H1 (cell line): ENCODE measurements at places on chromosomes 3 and 15.
A peak's percentile ranks its signal among the peaks of the same experiment; 100 is the strongest.

DNA sequence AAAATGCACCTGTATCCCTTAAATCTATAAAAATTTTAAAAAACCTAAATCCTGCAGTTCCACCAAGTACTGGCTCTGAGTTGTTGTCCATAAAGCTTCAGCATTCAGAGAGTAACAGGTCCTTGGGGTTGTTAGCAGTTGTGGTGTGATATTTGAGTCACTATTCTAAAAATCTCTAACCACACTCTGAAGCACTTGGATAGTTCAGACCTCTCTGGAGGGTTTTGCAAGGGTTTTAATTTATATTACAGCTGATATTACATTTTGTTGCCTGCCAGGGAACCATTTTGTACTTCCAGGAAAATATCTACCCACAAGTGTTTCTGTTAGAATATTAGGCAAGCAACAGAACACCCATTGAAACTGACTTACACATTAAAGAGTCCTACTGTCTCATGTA, 255.6 kb downstream of the TBL1XR1 start:
- no peaks in the 10 kb centered on the region for H3K36me3 ChIP-seq
- no peak overlapping the region for H3K27ac ChIP-seq
- no peaks in the 10 kb centered on the region for H3K27me3 ChIP-seq
- DNase-seq, result no peak

- no peaks in the 10 kb centered on the region for H3K27me3 ChIP-seq
- DNase-seq, result no peak
- no peak overlapping the region for H3K27ac ChIP-seq
- H3K4me3 ChIP-seq, result no peak overlapping the region
- no peaks in the 10 kb centered on the region for H3K4me1 ChIP-seq
Measured at GRCh38 chr3:963755-964154, 129.1 kb upstream of the CNTN6 start.

DNA sequence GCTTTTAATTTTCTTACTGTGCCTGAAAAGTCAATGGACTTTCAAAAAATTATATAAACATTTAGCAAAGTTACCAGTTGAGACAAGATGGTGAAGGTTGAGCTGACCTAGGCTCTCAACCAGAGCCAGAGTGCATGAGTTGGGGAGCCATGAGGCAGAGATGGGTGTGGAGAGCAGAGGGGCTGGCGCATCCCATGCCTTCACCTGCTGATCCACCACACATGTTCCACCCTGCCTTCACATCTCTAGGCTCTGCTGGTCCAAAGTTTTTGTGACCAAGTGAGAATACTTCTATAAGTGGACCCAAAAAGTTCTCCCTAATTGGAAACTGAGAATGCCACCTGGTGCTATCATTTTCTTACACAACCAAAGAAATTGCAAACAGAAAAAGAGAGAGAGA, 47.3 kb downstream of the CCR3 start:
- H3K4me1 ChIP-seq, result no peaks in the 10 kb centered on the region
- H3K27ac ChIP-seq, result no peak overlapping the region

DNA sequence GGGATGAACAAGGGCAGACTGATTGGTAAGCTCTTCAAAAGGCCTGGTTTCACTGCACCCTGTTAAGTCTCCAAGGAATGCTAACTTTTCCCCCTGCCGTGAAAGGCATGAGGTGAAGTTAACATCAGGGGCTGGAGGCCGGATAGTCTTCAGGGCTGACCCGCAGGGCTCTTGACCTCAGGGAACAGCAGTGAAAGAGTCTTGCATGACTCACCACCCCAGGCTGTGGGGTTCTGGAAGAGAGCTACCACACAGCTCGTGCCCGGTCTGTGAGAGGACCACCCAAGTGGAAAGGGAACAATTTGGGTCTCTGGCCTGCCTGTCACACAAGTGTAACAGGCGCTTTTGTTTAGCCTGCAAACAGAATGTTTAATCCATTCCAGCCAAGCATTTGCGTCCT, 504.9 kb downstream of the EDEM1 start:
- H3K27me3 ChIP-seq, result no peaks in the 10 kb centered on the region
- no peaks in the 10 kb centered on the region for H3K4me1 ChIP-seq
- DNase-seq, result no peak
- no peaks in the 10 kb centered on the region for H3K36me3 ChIP-seq
- no peak overlapping the region for H3K27ac ChIP-seq

DNA sequence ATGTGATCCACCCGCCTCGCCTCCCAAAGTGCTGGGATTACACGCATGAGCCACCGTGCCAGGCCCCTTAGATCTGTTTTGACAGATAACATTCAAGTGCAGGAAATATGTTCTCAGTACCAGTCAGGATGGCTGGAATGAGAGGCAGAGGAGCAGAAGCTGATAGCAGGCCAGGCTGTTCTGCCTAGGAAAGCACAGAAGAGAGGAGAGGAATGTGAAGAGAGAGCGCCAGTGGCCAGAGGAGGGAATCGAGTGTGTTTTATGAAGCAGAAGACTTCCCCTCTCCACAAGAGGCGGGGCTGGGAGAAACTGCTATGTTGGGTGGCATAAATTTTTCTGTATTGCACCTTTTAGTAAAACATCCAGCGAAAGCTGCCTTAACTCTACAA, 32.0 kb upstream of the RYK start:
- no peaks in the 10 kb centered on the region for H3K4me1 ChIP-seq
- no peak for DNase-seq
- H3K27me3 ChIP-seq, result no peaks in the 10 kb centered on the region
- no peaks in the 10 kb centered on the region for H3K36me3 ChIP-seq
- no peak overlapping the region for H3K27ac ChIP-seq
- no peak overlapping the region for H3K4me3 ChIP-seq

GRCh38 chr3:177195242-177195991, 1.9 kb downstream of the TBL1XR1 start:
- peak overlapping the region; percentile 97 for H3K27ac ChIP-seq
- H3K4me1 ChIP-seq, result peaks cover 18% of the 10 kb centered on the region; the same call in 1 of the 2 replicates
- no peaks in the 10 kb centered on the region for H3K36me3 ChIP-seq
- peak overlapping the region; percentile 98 for H3K4me3 ChIP-seq
- no peaks in the 10 kb centered on the region for H3K27me3 ChIP-seq

GRCh38 chr3:124699051-124699450, 31.2 kb upstream of the UMPS start:
- H3K27ac ChIP-seq, result no peak overlapping the region
- H3K27me3 ChIP-seq, result no peaks in the 10 kb centered on the region
- H3K36me3 ChIP-seq, result no peaks in the 10 kb centered on the region
- no peaks in the 10 kb centered on the region for H3K4me1 ChIP-seq
- no peak for DNase-seq

GRCh38 chr3:122488262-122488973, 26.3 kb downstream of the KPNA1 start:
- H3K4me3 ChIP-seq, result no peak overlapping the region
- no peaks in the 10 kb centered on the region for H3K27me3 ChIP-seq
- H3K4me1 ChIP-seq, result no peaks in the 10 kb centered on the region
- peaks cover 13% of the 10 kb centered on the region; the same call in 1 of the 2 replicates for H3K36me3 ChIP-seq
- no peak overlapping the region for H3K27ac ChIP-seq

GRCh38 chr3:64019879-64020278, 3.4 kb downstream of the PSMD6 start:
- no peak for DNase-seq
- no peak overlapping the region for H3K4me3 ChIP-seq
- peaks cover under 1% of the 10 kb centered on the region; the same call in 1 of the 2 replicates for H3K36me3 ChIP-seq
- H3K4me1 ChIP-seq, result peaks cover 4% of the 10 kb centered on the region; the same call in 1 of the 2 replicates
- no peaks in the 10 kb centered on the region for H3K27me3 ChIP-seq

GRCh38 chr15:49606594-49606993, 14.0 kb downstream of the FAM227B start:
- DNase-seq, result no peak
- no peaks in the 10 kb centered on the region for H3K36me3 ChIP-seq
- no peak overlapping the region for H3K4me3 ChIP-seq
- H3K27me3 ChIP-seq, result no peaks in the 10 kb centered on the region
- no peaks in the 10 kb centered on the region for H3K4me1 ChIP-seq
- no peak overlapping the region for H3K27ac ChIP-seq

DNA sequence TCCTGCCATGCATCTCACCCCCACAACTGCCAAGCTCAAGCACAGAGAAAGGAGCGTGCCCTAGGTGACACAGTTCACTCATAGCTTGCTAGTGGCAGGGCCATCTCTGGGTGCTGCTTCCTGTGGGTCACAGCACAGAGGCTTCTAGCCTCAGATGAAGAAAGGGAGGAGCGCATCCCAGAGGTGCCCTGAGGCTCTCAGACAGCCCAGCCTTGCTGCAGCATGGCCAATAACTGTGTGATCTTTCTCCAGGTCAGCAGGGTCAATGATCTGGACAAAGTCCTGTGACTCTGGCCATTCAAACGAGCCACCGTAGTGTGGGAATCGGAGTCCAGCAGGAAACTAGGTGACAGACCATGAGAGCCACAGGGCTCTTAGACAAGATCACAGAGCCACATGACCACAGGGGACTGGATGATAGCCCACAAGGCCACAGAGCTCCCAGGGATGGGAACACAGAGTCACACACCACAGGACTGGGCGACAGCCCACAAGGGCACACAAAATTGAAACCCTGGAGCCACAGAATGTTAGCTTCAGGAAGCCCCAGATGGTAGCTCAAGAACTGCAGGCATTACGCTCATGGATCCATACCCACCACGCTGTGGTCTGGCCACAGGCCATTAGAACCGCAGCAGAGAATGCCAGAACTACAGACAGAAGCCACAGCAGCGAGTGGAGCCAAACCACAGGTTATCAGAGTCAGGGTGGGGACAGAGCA, 25.9 kb upstream of the GRIP2 start:
- H3K27ac ChIP-seq, result no peak overlapping the region
- no peak overlapping the region for H3K4me3 ChIP-seq
- H3K4me1 ChIP-seq, result peaks cover 7% of the 10 kb centered on the region
- no peaks in the 10 kb centered on the region for H3K36me3 ChIP-seq
- H3K27me3 ChIP-seq, result no peaks in the 10 kb centered on the region

- peaks cover 8% of the 10 kb centered on the region for H3K4me1 ChIP-seq
- no peaks in the 10 kb centered on the region for H3K36me3 ChIP-seq
- H3K27me3 ChIP-seq, result no peaks in the 10 kb centered on the region
- DNase-seq, result no peak
Measured at GRCh38 chr3:71521021-71521352, 62.5 kb downstream of the FOXP1 start.

DNA sequence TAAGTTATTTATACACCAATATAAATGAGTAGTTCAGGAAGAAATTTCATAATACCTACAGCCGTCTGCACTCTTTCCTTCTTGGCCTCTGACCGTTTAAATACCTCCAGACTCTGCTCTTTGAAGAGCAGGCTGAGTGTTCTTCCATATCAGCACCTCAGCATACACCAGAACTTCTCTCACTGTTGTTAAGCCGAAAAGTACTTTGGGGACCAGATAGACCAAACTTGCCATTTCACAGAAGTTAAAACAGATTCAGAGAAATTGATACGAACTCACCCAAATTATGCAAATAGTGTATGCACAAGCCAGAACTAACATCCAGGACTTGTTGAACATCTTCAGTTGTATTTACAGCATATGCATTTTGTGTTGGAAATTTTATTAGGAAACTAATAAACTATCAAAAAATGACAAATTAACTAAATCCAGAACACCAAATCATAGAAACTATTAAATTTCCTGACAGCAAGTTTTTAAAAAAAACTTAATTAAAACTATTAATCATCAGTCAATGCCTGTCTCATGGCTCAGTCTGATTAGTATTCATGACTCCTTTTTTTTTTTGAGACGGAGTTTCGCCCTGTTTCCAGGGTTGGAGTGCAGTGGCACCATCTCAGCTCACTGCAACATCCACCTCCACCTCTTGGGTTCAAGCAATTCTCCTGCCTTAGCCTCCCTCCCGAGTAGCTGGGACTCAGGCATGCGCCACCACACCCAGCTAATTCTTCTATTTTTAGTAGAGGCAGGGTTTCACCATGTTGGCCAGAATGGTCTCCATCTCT, 24.1 kb downstream of the CGGBP1 start:
- no peak overlapping the region for H3K27ac ChIP-seq
- H3K4me1 ChIP-seq, result no peaks in the 10 kb centered on the region
- no peaks in the 10 kb centered on the region for H3K36me3 ChIP-seq
- no peak for DNase-seq

DNA sequence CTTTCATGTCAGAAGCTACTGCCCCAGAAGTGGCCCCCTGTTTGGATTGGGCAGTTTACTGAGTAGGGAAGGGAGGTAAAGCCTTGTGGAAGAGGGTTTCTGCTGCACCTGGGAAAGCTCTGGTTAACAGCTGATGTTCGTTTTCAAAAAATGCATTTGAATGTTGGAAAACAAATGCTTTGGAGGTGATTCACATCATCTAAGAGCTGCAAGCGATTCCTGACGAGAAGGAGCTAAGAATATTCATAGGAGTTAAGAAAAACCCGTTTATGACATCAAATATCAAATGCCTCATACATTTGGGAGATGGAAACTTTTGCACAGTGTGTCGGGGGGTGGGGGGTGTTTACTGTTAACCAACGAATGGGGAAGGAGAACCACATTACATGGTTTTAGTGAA, 183.8 kb upstream of the NR2F2 start:
- no peak overlapping the region for H3K27ac ChIP-seq
- no peak for DNase-seq
- H3K27me3 ChIP-seq, result no peaks in the 10 kb centered on the region
- H3K4me3 ChIP-seq, result no peak overlapping the region

DNA sequence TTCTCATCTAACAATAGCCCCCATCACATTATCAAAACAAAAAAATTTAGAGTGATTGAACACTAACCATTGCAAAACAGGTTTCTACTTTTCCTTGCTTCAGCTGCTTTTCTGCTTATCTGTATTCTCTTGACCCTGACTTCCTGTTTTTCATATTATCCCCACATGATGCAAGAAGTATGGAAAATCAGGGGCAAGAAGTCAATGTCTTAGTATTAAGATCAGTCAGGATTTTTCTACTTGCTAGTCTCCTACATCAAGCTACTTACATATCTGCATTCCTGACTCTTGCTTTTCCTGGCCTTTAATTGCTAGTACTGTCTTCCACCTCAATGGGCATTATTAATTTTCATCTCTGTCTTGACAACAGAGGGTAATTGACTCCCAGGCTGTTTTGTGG, 300.2 kb downstream of the OTOL1 start:
- no peak overlapping the region for H3K27ac ChIP-seq
- DNase-seq, result no peak
- no peaks in the 10 kb centered on the region for H3K36me3 ChIP-seq
- H3K4me1 ChIP-seq, result no peaks in the 10 kb centered on the region
- no peak overlapping the region for H3K4me3 ChIP-seq
- no peaks in the 10 kb centered on the region for H3K27me3 ChIP-seq

- no peaks in the 10 kb centered on the region for H3K27me3 ChIP-seq
- no peaks in the 10 kb centered on the region for H3K36me3 ChIP-seq
- H3K4me3 ChIP-seq, result no peak overlapping the region
- no peak for DNase-seq
Measured at GRCh38 chr3:170499562-170500156, 81.0 kb downstream of the CLDN11 start.

- H3K4me1 ChIP-seq, result 0 out of 2 replicates have a peak, but pooled peaks cover 2% of the 10 kb centered on the region
- H3K27me3 ChIP-seq, result no peaks in the 10 kb centered on the region
- no peak overlapping the region for H3K4me3 ChIP-seq
- no peaks in the 10 kb centered on the region for H3K36me3 ChIP-seq
- no peak for DNase-seq
Measured at GRCh38 chr15:42595626-42596240, 20.3 kb downstream of the STARD9 start.

DNA sequence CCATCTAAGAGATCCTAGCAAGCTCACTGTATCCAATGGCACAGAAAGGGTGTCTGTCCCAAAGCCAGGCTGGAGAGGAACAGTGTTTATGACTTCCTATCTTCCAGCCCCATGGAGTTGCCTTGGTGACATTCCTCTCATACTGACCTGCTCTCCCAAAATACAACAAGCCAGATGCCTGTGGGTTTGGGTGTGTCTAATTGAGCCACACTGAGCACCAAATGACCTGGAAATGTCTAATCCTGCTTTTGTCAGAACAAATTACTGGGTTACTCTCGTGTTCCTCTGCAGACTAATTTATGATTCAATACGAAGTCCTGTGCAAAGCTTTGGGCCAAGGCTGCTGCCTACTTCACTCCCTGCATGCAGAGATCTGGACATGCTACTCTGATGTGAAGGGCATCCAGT, 98.1 kb upstream of the STRIT1 start:
- no peaks in the 10 kb centered on the region for H3K36me3 ChIP-seq
- no peak overlapping the region for H3K4me3 ChIP-seq
- no peak overlapping the region for H3K27ac ChIP-seq
- DNase-seq, result no peak
- peaks cover 6% of the 10 kb centered on the region for H3K4me1 ChIP-seq
- no peaks in the 10 kb centered on the region for H3K27me3 ChIP-seq
